ENCODE measurements at places on chromosomes 16 and 17. TPM values are rescaled to one million over a fixed set of nuclear protein-coding genes. Genes with fewer than 3 reads are reported as not detected.

DNA sequence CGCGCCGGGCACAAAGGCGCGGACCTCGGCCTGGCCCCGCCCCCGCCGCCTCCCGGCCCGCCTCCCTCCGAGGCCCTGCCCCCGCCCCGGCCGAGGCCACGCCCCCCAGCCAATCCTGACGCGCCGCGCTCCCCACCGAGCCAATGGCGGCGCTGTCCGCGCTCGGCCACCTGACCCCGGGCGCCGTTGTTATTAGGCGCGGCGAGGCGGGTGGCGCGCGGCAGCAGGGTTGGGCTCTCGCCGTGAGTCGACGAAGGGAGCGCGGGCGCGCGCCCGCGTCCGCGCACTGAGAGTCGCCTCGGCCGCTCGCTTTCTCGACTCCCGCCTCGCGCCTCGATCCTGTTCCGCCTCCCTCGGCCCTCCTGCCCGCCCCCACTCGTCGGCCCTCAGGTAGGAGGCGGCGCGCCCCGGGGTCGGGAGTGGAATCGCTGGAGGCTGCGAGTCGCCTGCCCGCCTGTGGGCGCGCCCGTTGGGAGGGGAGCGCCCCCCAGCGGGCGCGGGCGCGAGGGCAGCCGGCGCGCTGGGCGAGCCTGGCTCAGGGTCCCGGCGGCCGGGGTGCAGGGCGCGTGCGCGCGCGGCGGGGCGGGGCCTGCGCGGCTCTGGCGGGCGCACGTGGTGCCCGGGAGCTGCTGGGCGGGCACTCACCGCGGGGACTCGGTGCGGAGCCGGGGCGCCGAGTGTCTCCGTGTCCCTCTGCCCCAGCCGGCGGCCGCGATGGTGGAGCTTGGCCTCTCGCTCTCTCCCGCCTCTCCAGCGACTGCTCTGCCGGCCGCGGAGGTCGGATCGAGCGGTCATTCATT lies 405 bp upstream of the CBLN1 start:
- DNase-seq, result peak; percentile 46

DNA sequence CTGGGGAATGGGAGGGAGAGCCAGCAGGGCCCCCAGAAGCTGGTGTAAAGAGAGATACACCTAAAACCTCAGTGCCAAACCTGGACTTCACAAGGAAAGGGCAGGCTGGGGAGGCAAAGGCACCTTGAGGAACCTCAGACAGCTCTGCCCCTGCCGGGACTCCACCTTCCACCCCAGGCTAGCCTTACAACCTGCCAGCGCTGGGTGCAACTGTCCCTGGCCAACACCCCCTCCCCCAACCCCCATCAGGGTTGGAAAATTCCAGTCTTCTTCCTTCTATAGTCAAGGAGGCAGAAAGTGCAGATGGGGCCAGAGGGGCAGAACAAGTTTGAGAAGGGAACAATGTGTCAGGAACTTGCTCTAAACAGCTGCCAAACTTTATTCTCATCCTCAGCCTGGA lies 2.2 kb downstream of the YBX2 start:
- no peak for DNase-seq

DNA sequence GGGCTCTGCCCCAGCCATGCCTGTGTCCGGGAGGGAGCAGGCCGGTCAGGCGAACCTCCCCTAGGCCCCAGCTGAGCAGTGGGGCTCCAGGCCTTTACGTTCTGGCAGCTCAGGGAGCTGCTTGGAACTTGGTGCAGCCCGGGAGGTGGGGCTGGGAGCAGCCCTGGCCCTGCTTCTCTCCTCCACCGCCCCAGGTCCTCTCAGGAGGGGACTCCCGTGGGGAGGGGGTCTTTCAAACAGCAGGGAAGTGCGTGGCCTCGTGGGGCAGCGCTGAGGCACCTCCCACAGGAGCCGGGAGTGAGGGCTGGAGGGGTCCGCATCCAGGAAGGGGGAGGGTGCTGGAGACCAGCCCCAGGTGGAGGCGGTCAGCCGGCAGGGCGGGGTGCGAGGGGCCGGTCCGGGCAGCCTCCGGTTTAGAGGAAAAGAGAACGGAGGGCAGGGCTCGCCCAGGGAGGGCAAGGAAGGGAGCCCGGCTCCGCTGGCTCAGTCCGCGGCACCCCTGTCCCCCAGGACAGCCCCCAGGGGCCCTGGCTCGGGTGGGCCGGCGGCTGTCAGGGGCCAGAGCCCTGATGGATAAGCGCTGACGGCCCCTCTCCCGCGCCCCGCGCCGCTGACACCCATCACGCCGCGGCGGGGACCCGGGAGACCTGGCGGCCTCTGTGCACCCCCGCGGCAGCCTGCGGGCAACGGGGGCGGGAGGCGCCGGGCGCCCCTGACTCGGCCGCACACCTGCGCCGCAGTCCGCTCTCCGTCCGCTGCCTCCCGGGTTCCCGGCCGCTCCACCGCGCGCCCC lies 587 bp upstream of the PRR35 start:
- no peak for DNase-seq

DNA sequence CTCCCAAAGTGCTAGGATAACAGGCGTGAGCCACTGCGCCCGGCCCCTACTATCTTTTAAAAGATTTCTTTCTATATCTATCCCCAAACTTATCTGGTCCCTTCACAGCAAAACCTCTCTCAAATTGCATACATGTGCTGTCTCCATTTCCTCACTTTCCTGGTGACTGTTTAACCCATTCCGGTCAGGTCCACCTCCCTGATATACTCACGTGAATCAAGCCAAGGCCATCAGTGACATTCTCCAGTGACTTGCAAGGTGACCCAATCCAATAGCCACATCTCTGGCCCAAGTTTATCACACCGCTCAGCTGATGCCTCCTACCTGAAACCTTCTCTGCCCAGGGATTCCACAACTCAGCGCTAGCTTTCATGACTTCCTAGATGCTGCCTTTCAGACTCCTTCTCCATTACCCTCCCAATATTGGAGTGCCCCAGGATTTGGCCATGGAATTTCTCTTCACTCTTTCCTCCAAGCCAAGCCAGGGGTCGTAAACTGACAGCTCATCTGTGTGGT lies 1.4 kb upstream of the CTCF start:
- DNase-seq, result no peak

Gene PARD6A
- total RNA-seq, result 4.4 TPM

GRCh38 chr16:28528463-28528867 lies 10.3 kb downstream of the NUPR1 start:
- DNase-seq, result no peak
